Effector memory CD8-positive, alpha-beta T cell (primary cell): ENCODE measurements at places on chromosomes 12 and 14.
A peak's percentile ranks its signal among the peaks of the same experiment; 100 is the strongest.

- peaks cover 42% of the 10 kb centered on the region for H3K27me3 ChIP-seq
- H3K36me3 ChIP-seq = no peaks in the 10 kb centered on the region
- peaks cover 2% of the 10 kb centered on the region for H3K4me1 ChIP-seq
- H3K27ac ChIP-seq = peak overlapping the region; percentile 39
- H3K4me3 ChIP-seq = no peak overlapping the region
- DNase-seq = no peak
Measured at GRCh38 chr12:4779749-4780148, 59.5 kb downstream of the GALNT8 start.

GRCh38 chr14:54040846-54041245 is 84.2 kb upstream of the BMP4 start:
- no peak overlapping the region for H3K27ac ChIP-seq
- no peaks in the 10 kb centered on the region for H3K27me3 ChIP-seq
- no peaks in the 10 kb centered on the region for H3K36me3 ChIP-seq
- DNase-seq = no peak

DNA sequence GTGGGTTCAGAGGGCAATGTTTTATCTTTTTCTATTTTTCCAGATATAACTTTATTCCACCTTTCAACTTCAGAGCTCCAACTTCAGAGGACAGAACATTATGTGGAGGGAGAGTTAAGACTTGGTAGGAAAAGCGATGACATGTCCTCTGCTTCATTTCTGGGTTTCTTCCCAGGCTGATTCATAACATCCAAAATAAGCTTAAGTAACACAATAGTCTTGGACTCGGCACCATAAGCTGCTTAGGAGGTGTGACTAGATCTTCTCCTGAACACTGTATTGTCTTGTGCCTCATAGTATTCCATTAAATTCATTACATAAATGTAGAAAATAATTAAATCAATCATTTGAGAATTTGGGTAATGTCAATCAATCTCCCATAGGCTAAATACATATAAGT is 95.5 kb upstream of the PDE3A start:
- no peaks in the 10 kb centered on the region for H3K36me3 ChIP-seq
- no peaks in the 10 kb centered on the region for H3K27me3 ChIP-seq
- no peak for DNase-seq

DNA sequence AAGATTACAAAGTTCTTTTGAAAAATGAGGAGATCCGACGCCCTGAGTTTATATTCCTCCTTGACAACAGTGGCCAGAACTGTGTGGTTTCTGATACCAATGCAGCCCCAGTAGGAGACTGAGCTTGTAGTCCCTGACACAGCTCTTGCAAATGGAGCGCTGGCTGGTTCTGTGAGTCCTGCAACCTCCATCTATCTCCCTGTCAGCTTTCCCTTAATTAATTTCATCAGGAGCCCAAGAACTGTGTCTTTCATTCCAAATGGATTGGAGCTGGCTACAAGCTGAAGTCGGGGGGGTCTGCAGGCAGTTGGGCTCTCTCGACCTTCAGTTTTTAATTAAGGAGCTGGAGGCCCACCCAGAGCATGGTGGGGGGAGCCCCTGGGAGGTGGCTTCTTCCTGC is 160.6 kb downstream of the ADGRD1 start:
- H3K4me3 ChIP-seq = no peak overlapping the region
- no peak overlapping the region for H3K27ac ChIP-seq
- H3K36me3 ChIP-seq = no peaks in the 10 kb centered on the region

- H3K27me3 ChIP-seq = no peaks in the 10 kb centered on the region
- DNase-seq = no peak
- no peak overlapping the region for H3K27ac ChIP-seq
- H3K36me3 ChIP-seq = no peaks in the 10 kb centered on the region
- H3K4me1 ChIP-seq = peaks cover 21% of the 10 kb centered on the region
Measured at GRCh38 chr14:66530526-66530925, 22.6 kb downstream of the GPHN start.

DNA sequence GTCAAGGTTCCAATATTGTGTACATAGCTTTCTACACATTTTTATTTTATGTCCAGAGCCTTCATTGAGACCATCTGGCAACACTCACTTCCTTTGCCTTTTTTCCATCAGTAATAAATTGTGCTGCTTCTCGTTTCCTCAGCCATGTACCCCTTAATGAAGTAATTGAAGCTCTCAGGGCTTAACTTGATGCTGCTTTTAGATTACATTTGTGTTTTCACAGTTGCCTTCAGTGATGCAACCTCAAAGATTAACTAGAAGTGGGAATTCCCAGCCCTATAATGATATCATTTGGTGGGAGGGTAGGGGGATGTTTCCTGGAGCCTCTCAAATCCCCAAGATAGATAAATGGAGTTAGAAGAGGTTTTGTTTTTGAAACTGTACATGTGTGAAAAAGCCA is 80.2 kb upstream of the KRR1 start:
- H3K4me1 ChIP-seq = no peaks in the 10 kb centered on the region
- no peak for DNase-seq
- H3K4me3 ChIP-seq = no peak overlapping the region
- peaks cover 10% of the 10 kb centered on the region for H3K27me3 ChIP-seq
- H3K27ac ChIP-seq = no peak overlapping the region

GRCh38 chr12:112682586-112682985 is 109.0 kb upstream of the RPH3A start:
- peaks cover 3% of the 10 kb centered on the region for H3K4me1 ChIP-seq
- H3K27ac ChIP-seq = no peak overlapping the region
- H3K4me3 ChIP-seq = no peak overlapping the region
- H3K27me3 ChIP-seq = peaks cover 33% of the 10 kb centered on the region
- H3K36me3 ChIP-seq = no peaks in the 10 kb centered on the region
- no peak for DNase-seq

DNA sequence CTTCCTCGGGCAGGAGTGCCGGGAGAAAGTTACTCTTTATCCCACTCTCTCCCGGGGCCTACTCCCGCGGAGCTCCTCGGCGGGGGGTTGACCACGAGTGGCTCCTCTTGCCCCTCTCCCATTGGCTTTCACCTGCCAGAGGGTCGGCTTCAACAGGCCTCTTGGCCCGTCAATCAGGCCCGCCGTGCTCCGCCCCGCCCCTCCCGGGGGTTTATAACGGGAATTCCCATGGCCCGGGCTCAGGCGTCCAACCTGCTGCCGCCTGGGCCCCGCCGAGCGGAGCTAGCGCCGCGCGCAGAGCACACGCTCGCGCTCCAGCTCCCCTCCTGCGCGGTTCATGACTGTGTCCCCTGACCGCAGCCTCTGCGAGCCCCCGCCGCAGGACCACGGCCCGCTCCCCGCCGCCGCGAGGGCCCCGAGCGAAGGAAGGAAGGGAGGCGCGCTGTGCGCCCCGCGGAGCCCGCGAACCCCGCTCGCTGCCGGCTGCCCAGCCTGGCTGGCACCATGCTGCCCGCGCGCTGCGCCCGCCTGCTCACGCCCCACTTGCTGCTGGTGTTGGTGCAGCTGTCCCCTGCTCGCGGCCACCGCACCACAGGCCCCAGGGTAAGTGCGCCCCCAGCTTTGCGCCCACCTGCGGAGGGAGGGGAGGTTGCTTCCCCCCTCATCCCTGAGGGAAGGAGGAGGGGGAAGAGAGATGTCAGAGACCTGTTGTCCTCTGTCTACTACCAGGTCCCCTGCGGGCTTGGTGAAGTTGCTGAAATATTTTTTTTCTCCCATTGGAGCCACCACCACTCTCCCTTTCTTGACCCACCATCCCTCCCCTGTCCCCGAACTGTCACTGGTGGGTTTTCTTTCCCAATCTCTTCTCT is at the start of gene SMOC1:
SMOC1 (plus strand) TSS at position 242 of the 869 bp plus-strand sequence; CDS start at position 505, 263 bp downstream.
- H3K27me3 ChIP-seq = peaks cover 54% of the 10 kb centered on the region
- H3K27ac ChIP-seq = no peak within 1 kb of the TSS
- H3K36me3 ChIP-seq = no peaks in the 10 kb centered on the region
- H3K4me3 ChIP-seq = no peak within 1 kb of the TSS
- no peak for DNase-seq

DNA sequence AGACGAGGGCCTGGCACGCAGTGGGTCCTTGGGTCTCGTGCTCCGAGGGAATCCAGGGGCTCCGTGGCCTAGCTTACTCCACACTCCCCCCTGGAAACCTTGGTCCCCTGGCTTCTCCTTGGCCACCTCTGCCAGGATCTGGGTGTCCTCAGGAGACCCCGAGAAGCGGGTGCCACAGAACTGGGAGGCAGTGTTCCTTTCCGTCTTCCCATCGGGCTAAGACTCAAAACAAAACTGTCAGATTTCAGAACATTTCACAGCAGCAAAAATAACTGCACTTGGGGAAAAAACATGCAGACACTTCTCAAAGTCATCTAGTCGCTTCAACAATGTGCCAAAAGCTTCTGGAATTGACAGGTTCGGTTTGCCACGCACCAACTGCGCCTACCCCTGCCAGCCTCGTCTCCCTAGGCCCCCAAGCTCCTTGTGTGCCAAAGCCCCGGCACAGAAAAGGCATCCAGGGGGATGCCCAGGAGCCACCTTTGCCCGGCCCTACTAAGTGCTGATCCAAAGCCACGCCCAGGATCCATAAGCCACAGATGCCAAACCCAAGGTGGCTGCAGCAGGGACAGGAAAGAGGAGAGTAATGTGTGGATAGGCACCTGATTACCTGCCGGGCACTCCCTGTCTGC is 58.4 kb upstream of the DIO3 start:
- DNase-seq = no peak
- H3K27ac ChIP-seq = no peak overlapping the region
- H3K4me1 ChIP-seq = no peaks in the 10 kb centered on the region

DNA sequence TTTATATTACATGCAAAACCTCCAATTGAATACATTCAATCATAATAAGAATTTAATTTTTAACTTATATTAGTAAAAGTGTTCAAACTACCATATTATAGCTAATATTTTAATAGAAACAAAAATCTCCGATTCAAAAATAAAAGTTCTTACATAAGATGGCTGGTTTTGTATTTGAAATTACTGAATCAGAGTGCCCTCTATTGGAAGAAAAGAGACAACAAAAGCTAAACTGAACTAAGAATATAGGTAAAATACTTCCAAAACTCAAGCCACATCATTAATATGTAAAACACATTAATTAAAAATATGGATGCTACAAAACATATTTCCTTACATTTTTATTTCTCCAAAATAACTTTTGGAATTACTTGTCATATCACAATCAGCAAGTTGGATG is 120.3 kb downstream of the GARIN6 start:
- no peaks in the 10 kb centered on the region for H3K36me3 ChIP-seq
- no peak overlapping the region for H3K4me3 ChIP-seq
- H3K27ac ChIP-seq = no peak overlapping the region

- DNase-seq = peak; percentile 87
- peaks cover 73% of the 10 kb centered on the region for H3K36me3 ChIP-seq
- peak overlapping the region; percentile 99 for H3K4me3 ChIP-seq
- H3K27me3 ChIP-seq = no peaks in the 10 kb centered on the region
- peak overlapping the region; percentile 100 for H3K27ac ChIP-seq
Measured at GRCh38 chr12:124917135-124917840, 2.8 kb upstream of the UBC start.

- H3K36me3 ChIP-seq = no peaks in the 10 kb centered on the region
- peak overlapping the region; percentile 67 for H3K27ac ChIP-seq
- peaks cover 5% of the 10 kb centered on the region for H3K4me1 ChIP-seq
Measured at GRCh38 chr14:68806526-68807147, 13.8 kb upstream of the ZFP36L1 start.

GRCh38 chr14:63535918-63536317 is 7.3 kb downstream of the PPP2R5E start:
- peaks cover 53% of the 10 kb centered on the region for H3K36me3 ChIP-seq
- H3K27me3 ChIP-seq = no peaks in the 10 kb centered on the region
- H3K4me1 ChIP-seq = peaks cover 36% of the 10 kb centered on the region
- H3K27ac ChIP-seq = peak overlapping the region; percentile 54
- DNase-seq = no peak

- no peak overlapping the region for H3K4me3 ChIP-seq
- no peak for DNase-seq
- no peaks in the 10 kb centered on the region for H3K4me1 ChIP-seq
- H3K27ac ChIP-seq = no peak overlapping the region
- no peaks in the 10 kb centered on the region for H3K36me3 ChIP-seq
Measured at GRCh38 chr12:111102102-111102739, 181.8 kb upstream of the MYL2 start.

DNA sequence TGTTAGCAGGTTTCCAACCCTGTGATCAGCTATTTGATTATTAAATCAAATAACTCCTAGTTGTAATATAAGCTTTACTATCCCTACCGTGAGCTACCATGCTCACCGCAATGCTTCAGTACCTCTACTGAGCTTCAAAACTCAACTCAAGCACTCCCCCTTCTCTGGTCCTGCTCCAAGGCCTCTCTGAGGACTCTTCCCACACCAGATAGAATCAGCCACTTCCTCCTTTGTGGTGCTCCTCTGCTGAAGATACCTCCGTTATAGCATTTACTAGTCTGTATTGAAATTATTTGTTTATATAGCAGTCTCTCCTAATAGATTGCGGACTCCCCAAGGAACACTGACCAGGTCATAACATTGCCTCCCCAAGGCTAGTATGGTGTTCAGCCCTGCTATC is 17.5 kb downstream of the AREL1 start:
- H3K27me3 ChIP-seq = no peaks in the 10 kb centered on the region
- DNase-seq = no peak
- H3K27ac ChIP-seq = no peak overlapping the region
- H3K4me1 ChIP-seq = peaks cover 21% of the 10 kb centered on the region

GRCh38 chr12:120979862-120980696 is 1.7 kb downstream of the HNF1A start:
- H3K27ac ChIP-seq = no peak overlapping the region
- H3K4me1 ChIP-seq = no peaks in the 10 kb centered on the region
- no peaks in the 10 kb centered on the region for H3K36me3 ChIP-seq
- DNase-seq = no peak
- H3K4me3 ChIP-seq = no peak overlapping the region
- H3K27me3 ChIP-seq = peaks cover 13% of the 10 kb centered on the region

DNA sequence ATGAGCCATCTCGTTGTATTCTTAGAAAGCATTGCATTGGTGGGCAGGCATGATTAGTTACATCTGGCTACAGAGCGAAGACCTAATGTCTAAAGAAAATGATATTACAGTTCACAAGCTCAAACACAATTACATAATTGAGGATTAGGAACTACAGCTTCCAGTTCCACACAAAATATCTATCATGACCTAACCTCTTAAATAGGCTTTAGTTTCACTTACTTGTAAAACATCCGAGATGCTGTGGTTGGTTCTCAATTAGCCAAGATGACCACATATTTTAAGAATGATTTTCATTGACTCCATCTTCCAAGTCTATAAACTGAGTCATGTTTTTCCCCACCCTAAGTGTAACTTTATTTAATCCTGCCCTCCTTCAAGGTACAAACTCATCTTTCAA is 69.5 kb downstream of the LRIG3 start:
- H3K27me3 ChIP-seq = no peaks in the 10 kb centered on the region
- H3K4me1 ChIP-seq = no peaks in the 10 kb centered on the region
- no peaks in the 10 kb centered on the region for H3K36me3 ChIP-seq
- DNase-seq = no peak
- H3K4me3 ChIP-seq = no peak overlapping the region
